ENCODE measurements at places on chromosomes 7 and 10. TPM values are rescaled to one million over a fixed set of nuclear protein-coding genes. Genes with fewer than 3 reads are reported as not detected.

The GPR158 gene
- total RNA-seq = 6.8 TPM

The EN2 gene
- total RNA-seq = 0.81 TPM

The AS3MT gene
- 14.8 TPM for total RNA-seq

The CRPPA gene
- total RNA-seq = 9.3 TPM

The GPC2 gene
- 17.2 TPM for total RNA-seq

The C10orf90 gene
- total RNA-seq = 0.12 TPM

The COL17A1 gene
- not detected for total RNA-seq

The SMC3 gene
- 107 TPM for total RNA-seq

The TRIL gene
- 9.5 TPM for total RNA-seq

The FAM131B gene
- total RNA-seq = 0.22 TPM

The AKR1C8 gene
- 0.23 TPM for total RNA-seq

The ICA1 gene
- not detected for total RNA-seq

The TAS2R3 gene
- 0.24 TPM for total RNA-seq

The FOXI2 gene
- not detected for total RNA-seq

GRCh38 chr10:3814838-3815220 is 29.8 kb upstream of the KLF6 start:
- peaks cover 9% of the 10 kb centered on the region for H3K4me1 ChIP-seq
- no peak overlapping the region for H3K4me3 ChIP-seq
- H3K36me3 ChIP-seq = no peaks in the 10 kb centered on the region
- no peaks in the 10 kb centered on the region for H3K27me3 ChIP-seq
- DNase-seq = no peak

GRCh38 chr10:86600296-86600695 is 54.1 kb upstream of the OPN4 start:
- H3K27ac ChIP-seq = no peak overlapping the region
- H3K4me1 ChIP-seq = peaks cover 12% of the 10 kb centered on the region
- H3K27me3 ChIP-seq = no peaks in the 10 kb centered on the region
- H3K36me3 ChIP-seq = no peaks in the 10 kb centered on the region
- DNase-seq = no peak

- no peaks in the 10 kb centered on the region for H3K4me1 ChIP-seq
- H3K27ac ChIP-seq = no peak overlapping the region
- H3K4me3 ChIP-seq = no peak overlapping the region
- H3K27me3 ChIP-seq = 0 out of 2 replicates have a peak, but pooled peaks cover 4% of the 10 kb centered on the region
Measured at GRCh38 chr10:79046741-79047583, 21.8 kb upstream of the ZMIZ1 start.

GRCh38 chr10:55500931-55501559 is 700.0 kb upstream of the PCDH15 start:
- no peaks in the 10 kb centered on the region for H3K27me3 ChIP-seq
- H3K36me3 ChIP-seq = no peaks in the 10 kb centered on the region
- H3K27ac ChIP-seq = no peak overlapping the region
- no peaks in the 10 kb centered on the region for H3K4me1 ChIP-seq
- peak; percentile 8 for DNase-seq

DNA sequence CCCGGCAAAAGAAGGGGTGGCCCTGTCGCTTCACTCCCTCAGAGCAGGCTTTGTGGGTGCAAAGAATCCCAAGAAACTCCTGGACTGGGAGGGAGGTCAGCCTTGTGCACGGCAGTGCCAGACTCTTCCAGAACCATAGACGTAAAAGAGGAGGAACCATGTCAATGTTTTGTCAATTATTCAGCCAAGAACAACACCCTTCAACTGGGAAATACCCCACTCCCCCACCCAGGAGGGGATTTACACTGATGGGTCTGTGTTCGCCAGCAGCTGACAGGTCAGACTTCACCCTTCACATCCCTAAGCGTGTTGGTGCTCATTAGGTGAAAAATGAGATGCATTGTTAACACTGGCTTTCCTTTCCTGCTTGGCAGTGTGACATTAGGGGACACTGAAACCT is 116.8 kb upstream of the BMPER start:
- no peaks in the 10 kb centered on the region for H3K27me3 ChIP-seq
- no peak overlapping the region for H3K4me3 ChIP-seq
- H3K4me1 ChIP-seq = no peaks in the 10 kb centered on the region
- no peaks in the 10 kb centered on the region for H3K36me3 ChIP-seq

GRCh38 chr7:141534757-141535737 is 16.2 kb upstream of the AGK start:
- no peaks in the 10 kb centered on the region for H3K4me1 ChIP-seq
- no peaks in the 10 kb centered on the region for H3K36me3 ChIP-seq
- no peak overlapping the region for H3K4me3 ChIP-seq

DNA sequence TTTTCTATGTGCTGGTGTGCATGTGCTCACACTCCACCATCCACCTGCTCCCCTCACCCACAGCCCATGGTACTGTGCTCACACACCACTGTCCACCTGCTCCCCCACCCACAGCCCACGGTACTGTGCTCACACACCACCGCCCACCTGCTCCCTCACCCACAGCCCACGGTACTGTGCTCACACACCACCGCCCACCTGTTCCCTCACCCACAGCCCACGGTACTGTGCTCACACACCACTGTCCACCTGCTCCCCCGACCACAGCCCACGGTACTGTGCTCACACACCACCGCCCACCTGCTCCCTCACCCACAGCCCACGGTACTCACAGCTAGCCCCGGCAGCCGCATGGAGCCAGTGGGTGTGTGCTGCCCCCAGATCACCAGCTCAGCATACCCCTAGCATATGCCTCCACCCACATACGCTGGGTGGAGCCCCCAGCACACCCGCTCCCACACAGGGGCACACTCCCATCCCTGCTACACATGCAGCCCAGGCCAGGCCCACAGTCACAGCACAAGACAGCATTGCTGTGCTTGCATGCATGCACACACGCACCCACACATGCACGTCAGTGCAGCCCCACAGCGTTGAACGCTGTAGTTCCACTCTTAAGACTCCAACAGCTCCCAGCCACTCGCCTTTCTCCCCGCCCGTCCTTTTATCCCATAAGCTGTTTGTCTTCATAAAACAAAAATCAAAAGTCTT is 62.0 kb downstream of the PAX2 start:
- no peaks in the 10 kb centered on the region for H3K36me3 ChIP-seq
- no peak overlapping the region for H3K4me3 ChIP-seq
- H3K4me1 ChIP-seq = peaks cover 15% of the 10 kb centered on the region
- H3K27ac ChIP-seq = no peak overlapping the region
- no peak for DNase-seq

GRCh38 chr7:2776401-2776800 is 67.7 kb downstream of the GNA12 start:
- no peak overlapping the region for H3K27ac ChIP-seq
- H3K4me1 ChIP-seq = no peaks in the 10 kb centered on the region
- 0 out of 2 replicates have a peak, but pooled peaks cover 5% of the 10 kb centered on the region for H3K36me3 ChIP-seq

DNA sequence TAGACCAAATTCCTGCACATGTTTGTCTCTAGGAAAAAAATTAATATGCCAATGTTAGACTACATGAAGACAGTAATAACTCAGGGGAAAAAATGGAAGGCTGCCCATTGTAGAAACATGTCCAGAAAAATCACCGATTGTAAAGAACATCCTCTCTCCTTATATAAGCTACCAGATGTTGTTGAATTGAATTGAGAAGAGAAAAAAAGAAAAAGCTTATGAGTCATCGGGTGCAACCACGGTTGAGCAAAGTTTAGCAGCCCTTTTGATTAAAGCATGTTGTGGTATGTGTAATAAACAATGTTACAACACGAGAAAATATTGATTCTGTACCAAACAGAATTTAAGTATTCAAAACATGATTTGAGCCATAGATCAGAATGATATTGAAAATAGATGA is 102.3 kb upstream of the ARHGAP21 start:
- H3K27me3 ChIP-seq = no peaks in the 10 kb centered on the region
- no peak overlapping the region for H3K4me3 ChIP-seq
- H3K27ac ChIP-seq = no peak overlapping the region
- DNase-seq = no peak
- no peaks in the 10 kb centered on the region for H3K4me1 ChIP-seq
- H3K36me3 ChIP-seq = no peaks in the 10 kb centered on the region

GRCh38 chr7:12930534-12930933 is 243.1 kb downstream of the ARL4A start:
- no peaks in the 10 kb centered on the region for H3K36me3 ChIP-seq
- DNase-seq = no peak
- H3K27ac ChIP-seq = no peak overlapping the region
- H3K4me1 ChIP-seq = no peaks in the 10 kb centered on the region
- H3K4me3 ChIP-seq = no peak overlapping the region

GRCh38 chr10:5354068-5354467 is 10.7 kb upstream of the UCN3 start:
- no peaks in the 10 kb centered on the region for H3K4me1 ChIP-seq
- H3K27me3 ChIP-seq = no peaks in the 10 kb centered on the region
- no peak overlapping the region for H3K4me3 ChIP-seq
- H3K36me3 ChIP-seq = no peaks in the 10 kb centered on the region
- DNase-seq = no peak
- H3K27ac ChIP-seq = no peak overlapping the region

DNA sequence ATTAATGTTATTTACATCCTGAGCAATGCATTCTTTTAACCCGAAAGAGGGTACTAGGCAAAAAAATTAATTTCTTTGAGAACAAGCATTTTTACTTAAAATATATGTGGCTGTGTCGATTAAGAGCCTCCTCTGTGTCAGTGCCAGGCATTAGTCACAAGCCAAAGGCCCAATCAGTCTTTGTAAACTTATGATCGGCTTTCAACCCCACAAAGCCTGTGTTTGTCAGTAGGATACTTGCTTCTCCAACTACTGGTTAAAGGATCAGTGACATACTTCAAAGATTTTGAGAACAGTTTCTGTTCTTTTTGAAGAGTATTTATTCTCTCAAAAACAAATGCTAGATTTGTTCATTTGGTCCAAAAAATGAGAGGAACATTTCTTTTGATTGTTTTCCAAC is 159.3 kb downstream of the NRCAM start:
- H3K27me3 ChIP-seq = no peaks in the 10 kb centered on the region
- H3K27ac ChIP-seq = no peak overlapping the region
- H3K4me3 ChIP-seq = no peak overlapping the region
- no peak for DNase-seq
- peaks cover 18% of the 10 kb centered on the region for H3K4me1 ChIP-seq

GRCh38 chr10:72744566-72744965 is 52.6 kb downstream of the MCU start:
- peaks cover 5% of the 10 kb centered on the region for H3K4me1 ChIP-seq
- H3K27ac ChIP-seq = no peak overlapping the region
- H3K4me3 ChIP-seq = no peak overlapping the region
- DNase-seq = no peak
- no peaks in the 10 kb centered on the region for H3K36me3 ChIP-seq
- H3K27me3 ChIP-seq = no peaks in the 10 kb centered on the region

DNA sequence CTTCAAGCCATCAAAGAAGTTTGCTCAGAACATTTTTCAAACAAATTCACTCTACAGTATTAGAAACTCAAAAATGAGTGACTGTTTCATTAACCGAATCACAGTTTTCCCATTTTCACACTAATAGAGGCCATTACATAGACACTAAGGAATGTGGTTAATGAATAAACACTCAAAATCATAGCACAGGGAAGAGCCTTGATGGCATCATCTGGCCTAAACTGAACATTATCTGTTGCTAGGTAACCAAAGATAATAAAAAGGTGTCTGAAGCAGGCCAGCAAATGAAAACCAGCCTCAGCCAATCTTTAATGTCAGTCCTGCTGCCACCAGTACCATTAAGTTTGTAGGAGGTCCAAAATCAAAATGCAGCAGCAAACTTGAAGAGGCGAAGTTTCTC is 492.4 kb upstream of the STEAP1 start:
- no peak overlapping the region for H3K27ac ChIP-seq
- H3K36me3 ChIP-seq = no peaks in the 10 kb centered on the region
- H3K4me3 ChIP-seq = no peak overlapping the region

DNA sequence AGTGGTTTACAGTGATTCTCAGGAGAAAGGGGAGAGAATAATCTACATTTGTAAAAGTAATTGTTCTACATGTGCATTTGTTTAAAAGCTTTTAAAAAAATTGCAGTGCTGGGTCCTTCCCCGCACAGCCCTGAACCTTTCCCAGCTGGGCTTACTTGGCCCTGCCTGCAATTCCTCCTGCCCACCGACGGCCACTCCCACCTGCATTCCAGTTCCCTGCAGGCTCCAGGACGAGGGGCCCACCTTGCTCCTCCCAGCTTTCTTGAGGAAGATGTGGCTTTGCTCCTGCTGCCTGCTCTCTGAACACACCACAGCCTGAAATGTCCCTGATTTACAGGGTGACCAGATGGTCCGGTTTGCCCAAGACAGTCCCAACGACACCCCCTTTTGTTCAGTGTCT is 222.7 kb downstream of the PRPF18 start:
- no peaks in the 10 kb centered on the region for H3K36me3 ChIP-seq
- no peaks in the 10 kb centered on the region for H3K4me1 ChIP-seq
- no peaks in the 10 kb centered on the region for H3K27me3 ChIP-seq
- no peak overlapping the region for H3K4me3 ChIP-seq
- DNase-seq = no peak
- no peak overlapping the region for H3K27ac ChIP-seq

GRCh38 chr7:151089893-151090730 is 3.8 kb downstream of the AGAP3 start:
- DNase-seq = no peak
- H3K27ac ChIP-seq = peak overlapping the region; percentile 66
- peaks cover 21% of the 10 kb centered on the region for H3K4me1 ChIP-seq
- H3K36me3 ChIP-seq = peaks cover 17% of the 10 kb centered on the region

DNA sequence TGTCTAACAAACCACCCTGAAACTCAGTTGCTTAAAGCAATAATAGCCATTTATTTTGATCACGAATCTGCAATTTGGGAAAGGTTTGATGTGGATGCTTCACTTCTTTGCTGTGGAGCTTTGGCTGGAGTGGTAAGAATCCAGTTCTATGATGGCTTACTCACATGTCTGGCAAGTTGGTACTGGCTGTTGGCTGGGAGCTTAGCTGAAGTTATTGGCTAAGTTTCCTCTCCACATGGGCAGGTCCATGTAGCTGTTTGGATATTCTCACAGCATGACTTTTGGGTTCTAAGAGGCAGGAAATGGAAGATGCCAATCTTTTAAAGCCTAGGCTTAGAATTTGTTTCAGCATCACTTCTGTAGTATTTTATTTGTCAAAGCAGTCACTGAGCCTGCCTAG is 277.6 kb upstream of the NRP1 start:
- DNase-seq = no peak
- no peaks in the 10 kb centered on the region for H3K36me3 ChIP-seq
- no peak overlapping the region for H3K4me3 ChIP-seq
- no peak overlapping the region for H3K27ac ChIP-seq
- no peaks in the 10 kb centered on the region for H3K4me1 ChIP-seq

DNA sequence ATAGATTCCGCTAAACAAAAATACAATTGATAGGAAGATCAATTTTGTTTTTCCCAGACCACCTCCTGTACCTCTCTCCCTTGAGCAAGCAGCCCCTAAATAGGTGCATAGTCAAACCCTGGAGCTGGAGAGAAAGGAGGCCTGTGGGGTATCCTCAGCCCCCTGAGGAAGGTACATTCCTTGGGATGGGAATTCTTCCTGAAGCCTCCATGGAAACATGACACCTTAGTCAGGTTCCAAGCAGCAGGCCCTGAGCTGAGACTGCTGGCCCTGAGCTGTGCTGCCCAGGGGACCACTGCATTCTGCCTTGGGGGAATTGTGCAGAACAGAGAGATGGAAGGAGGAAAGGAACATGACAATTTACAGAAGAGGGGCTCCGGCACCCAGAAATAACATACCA is 7.4 kb downstream of the HNRNPF start:
- peaks cover 3% of the 10 kb centered on the region for H3K36me3 ChIP-seq
- no peak overlapping the region for H3K27ac ChIP-seq
- no peak for DNase-seq
- no peak overlapping the region for H3K4me3 ChIP-seq
- no peaks in the 10 kb centered on the region for H3K4me1 ChIP-seq
